ENCODE measurements at places on chromosomes 7 and 10.

DNA sequence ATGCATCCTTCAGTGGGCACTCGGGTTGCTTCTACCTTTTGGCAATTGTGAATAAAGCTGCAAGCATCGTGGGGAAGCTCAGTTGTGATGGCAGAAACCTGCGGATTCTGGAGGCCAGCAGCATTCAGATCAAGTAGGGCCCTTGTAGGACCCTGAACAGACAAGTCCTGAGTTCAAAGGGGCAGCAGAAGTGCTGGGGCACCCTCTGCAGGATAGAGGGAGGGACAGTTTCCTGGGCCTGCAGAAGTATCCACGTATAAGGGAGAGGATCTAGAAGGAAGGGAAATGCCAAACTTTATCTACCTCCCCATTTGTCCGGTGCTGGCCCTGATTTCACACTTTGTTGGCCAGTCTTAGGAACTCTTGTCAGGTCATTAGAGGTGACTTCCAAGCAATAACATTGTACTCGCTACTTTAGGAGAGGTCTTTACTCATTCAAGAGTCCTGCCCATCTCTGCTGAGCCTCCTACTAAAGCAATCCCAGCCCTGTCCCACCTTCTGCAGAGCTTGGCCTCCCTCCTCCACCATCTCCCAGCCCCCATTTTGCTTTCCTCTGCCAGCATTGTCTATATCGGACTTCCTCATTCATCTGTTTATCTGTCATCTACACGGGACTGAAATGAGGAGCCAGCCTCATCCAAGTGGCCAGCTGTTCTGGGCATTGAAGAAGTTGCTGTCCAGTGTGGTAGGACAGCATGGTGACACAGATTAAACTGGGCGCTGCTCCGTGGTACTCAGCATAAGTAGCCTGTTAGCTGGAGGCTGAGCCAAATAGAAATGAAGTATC lies 26.6 kb upstream of the R3HCC1L start:
- no peak for DNase-seq

- DNase-seq: peak; percentile 37
Measured at GRCh38 chr7:16951483-16952080, 69.8 kb upstream of the AGR3 start.

- no peak for DNase-seq
Measured at GRCh38 chr7:158595068-158595467, 7.4 kb upstream of the PTPRN2 start.

- DNase-seq: no peak
Measured at GRCh38 chr10:87703771-87704170, 44.1 kb downstream of the PAPSS2 start.

DNA sequence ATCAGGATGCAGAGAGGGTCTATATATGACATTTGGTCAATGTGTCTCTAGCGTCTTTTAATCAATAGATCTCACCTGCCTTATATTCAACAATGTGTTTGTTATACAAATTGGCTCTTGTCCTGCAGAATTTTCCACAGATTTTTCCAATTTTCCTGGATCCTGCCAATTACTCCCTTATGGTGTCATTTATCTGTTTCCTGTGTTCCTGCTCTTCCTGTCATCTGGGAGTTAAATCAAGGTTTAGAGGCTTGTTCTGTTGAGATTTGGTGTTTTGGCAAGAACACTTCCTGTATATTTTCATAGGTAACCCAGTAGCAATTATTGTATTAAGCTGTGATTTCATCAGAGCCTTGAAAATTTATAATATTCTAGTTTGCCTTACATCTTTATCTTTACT lies 8.8 kb upstream of the C10orf71 start:
- DNase-seq: no peak

GRCh38 chr7:27435461-27435860 lies 192.9 kb downstream of the EVX1 start:
- DNase-seq: peak; percentile 64

DNA sequence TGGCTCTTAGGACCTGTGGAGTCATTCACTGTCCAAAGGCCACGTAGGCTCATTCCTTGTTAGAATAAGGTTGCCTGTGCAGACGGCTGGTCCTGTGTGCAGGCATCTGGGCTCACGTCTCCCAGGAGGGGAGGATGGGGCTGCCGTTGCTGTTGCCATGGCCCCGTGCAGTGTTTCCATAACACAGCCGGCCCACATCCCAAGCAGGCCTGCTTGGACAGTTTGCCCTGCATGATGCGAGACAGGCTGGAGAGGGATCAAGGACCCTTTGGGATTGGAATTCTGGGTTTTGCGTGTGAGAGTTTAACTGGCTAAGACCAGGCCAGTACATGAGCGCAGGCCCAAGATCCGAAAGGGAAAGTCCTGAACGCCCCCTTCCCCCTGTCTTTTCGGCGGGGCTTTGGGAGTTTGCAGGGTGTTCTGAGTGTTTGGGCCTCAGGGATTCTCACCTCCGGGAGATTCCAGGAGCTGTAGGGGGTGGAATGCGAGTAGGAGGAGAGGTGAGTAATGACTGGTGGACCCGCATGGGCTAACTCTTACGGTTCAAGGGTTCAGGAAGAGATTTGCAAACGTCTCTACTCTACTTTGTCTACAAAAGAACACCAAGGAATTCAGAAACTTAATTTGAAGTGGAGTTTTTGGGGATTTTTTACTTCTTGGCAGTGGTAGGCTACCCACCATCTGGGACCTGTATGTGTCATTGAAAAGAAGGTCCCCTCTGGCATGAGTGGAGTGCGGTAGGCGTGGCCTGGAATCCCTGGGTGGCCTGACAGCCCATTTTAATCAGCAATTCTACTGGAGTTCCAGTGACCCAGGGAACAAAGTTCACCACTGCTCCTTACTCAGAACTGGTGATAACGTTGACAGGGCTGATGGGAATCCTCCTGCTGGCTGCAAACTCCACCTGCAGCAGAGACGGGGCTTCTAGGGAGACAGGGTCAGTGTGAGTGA lies 125.4 kb downstream of the ITIH5 start:
- DNase-seq: peak; percentile 99

DNA sequence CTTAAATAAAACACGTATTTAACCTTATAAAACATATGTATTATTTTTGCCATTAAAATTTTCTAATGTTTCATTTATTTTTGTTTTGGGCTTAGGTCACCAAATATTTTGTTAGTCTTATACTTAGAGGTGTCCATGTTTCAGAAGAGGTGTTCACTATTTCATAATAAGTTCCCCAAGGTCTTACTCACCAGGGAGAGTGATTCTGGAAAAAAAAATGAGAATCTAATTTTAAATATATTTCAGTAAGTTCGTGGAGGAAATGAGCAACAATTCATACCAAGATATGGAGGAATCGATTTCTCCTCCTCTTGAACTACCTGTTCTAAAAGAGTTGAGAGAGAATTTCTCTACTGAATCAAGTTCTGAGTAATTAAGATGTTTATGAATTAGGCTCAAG lies 271.6 kb upstream of the SLC26A5 start:
- DNase-seq: no peak

DNA sequence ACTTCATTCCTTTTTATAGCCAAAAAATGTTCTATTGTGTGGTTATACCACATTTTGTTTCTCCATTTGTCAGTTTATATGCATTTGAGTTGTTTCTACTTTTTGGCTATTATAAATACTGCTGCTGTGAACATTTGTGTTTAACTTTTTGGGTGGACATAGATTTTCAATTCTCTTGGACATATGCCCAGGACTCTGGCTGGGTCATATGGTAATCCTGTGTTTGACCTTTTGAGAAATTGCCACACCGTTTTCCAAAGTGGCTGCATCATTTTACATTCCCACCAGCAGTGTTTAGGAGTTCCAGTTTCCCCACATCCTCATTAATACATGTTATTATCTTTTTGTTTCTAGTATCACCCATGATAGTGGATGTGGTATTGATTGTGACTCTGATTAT lies 39.4 kb downstream of the CSGALNACT2 start:
- DNase-seq: no peak

DNA sequence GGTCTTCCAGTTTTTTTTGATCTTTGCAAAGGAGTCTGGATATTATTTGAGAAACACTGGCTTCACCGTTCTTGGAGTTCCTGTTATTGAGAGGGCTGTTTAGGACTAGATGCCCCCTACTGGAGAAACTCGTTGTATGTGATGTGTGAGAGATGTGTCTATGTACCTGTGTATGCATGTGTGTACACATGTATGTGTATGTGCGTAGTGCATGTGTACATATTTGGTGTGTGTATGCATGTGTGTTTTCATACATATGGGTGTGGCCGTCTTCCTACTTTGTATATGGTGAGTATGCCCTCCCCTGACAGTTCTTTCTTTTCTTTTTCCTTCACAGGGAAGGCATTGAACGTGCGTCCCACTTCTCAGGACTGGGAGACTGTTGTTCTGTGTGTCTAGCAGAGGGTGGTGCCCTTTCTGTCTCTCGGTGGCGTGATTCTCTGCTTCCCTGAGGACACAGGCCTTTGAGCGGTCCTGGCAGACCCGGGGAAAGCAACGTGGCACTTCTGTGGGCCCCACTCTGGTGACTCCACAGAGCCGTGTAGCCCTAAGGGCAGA lies 3.0 kb upstream of the CALHM3 start:
- DNase-seq: peak; percentile 64

DNA sequence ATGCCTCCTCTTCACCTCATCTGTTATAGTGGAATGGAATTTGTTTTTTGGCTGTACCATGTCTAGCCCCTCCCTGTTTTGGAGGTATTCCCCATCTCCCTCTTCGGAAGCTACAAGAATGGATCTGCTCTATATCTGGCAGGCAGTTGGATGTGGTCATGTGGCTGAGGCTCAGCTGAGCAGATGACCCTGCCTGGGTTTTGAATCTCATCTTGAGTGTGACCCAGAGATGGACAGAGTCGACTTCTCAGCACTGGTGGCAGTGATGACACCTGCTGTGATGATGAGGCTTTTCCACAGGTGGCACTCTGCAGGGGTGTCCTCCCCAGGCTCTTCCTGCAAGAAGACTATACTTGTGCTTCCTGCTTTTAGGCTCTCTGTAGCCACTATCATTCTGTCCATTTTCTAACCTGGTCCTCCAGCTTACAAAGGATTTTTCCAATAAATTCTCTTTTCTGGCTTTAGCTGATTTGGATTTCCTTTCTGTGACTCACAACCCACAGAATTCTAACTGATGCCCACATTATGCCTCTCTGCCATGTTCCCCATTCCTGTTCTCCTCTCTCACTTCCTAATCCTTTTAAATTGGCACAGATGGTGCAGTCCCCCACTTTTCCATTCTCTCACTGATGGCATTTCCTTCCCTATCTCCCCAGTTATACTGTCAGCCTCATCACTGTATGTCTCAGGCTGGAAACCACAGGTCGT lies 7.5 kb upstream of the ARHGAP22 start:
- no peak for DNase-seq

DNA sequence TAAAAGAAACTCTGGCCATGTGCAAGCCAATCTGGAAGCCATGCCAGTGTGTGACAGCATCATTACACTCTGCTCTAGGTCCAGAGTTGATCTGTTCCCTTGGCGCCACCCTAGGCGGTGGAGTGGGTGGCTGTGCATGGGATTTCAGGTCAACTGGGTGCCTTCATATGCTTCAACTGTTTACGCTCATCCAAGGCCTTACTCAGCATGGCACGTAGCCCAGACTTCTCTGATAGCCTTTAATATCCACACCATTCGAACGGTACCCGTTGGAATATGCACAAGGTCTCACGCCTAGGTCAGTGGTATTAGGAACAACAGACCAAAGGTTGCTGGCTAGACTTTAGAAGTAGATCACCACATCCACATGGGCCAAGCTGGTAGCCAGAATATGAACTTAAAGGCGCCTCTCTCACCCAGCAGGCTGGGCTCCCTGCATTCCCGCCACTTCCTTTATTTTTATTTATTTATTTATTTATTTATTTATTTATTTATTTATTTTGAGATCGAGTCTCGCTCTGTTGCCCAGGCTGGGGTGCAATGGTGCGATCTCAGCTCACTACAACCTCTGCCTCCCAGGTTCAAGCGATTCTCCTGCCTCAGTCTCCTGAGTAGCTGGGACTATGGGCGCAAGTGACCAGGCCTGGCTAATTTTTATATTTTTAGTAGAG lies 18.7 kb upstream of the ACHE start:
- no peak for DNase-seq

GRCh38 chr7:135980665-135981180 lies 3.6 kb upstream of the MTPN start:
- DNase-seq: no peak

DNA sequence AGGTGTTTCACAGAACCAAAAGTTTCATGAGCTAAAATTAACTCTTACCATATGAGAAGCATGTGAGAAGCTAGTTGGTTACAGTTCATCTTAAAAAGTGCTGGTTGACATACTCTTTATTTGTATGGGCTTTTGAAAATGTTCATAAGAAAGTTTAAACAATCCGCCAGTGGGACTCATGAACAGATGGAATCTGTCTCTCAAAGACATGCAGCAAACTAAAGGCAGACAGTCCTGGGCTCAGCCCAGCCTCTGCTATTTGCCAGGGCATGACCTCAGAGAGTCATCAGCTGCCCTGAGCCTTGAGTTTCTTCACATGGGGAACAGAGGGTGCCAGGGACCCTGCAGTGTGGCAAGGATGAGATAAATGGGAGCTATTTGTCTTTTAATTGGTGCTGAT lies 3.2 kb downstream of the PYROXD2 start:
- DNase-seq: no peak

DNA sequence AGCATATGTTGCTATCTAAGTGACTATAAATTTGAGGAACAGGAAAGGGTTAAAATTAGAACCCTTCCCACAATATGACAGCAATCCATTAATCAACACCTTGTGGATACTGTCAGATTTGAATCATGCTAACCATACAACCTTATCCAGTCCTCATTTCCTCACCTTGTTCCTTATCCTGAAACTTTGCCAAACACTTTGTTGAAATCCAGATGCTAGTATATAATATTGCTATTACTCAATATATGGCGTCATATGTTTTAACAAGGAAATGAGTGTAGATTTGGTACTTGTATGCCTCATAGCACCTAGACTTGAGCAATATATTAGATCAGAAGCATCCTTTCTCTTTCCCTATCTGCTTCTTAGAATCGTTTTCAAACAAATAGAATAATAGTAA lies 66.3 kb upstream of the SLC25A13 start:
- DNase-seq: peak; percentile 21

GRCh38 chr7:152462995-152463708 lies 27.3 kb upstream of the KMT2C start:
- DNase-seq: no peak

- no peak for DNase-seq
Measured at GRCh38 chr10:15038416-15038815, 5.3 kb upstream of the OLAH start.

GRCh38 chr10:109773288-109774120 lies 149.8 kb downstream of the XPNPEP1 start:
- DNase-seq: peak; percentile 52

DNA sequence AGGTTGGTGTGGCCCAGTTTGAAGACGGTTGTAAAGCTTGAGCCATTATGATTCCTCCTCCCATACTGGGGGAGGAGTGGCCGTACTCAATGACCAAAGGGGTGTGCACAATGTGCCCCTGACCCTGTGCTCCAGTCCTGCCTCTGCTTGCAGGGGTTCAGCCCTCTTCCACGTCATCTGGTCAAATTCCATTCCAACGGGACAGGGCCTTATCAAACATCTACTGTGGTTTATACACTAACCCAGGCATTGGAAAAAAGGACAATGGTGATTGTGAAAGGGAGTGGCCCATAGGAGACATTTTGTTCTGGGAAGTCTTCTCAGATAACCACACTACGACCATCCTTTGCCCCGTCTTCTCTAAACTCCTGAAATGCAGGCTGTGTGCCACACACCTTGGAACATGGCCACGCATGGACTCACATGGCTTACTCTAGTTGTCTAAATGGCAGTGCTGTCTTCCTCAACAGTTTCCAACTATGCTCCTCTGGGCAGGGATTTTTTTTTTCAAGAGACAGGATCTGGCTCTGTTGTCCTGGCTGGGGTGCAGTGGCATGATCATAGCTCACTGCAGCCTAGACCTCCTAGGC lies 103.0 kb downstream of the JCAD start:
- DNase-seq: no peak

- DNase-seq: no peak
Measured at GRCh38 chr7:101861218-101861775, 43.9 kb downstream of the CUX1 start.

GRCh38 chr7:103810112-103810744 lies 179.2 kb downstream of the RELN start:
- DNase-seq: peak; percentile 49
